Fibroblast of the aortic adventitia (primary cell): ENCODE measurements at places on chromosomes 3 and 15.

DNA sequence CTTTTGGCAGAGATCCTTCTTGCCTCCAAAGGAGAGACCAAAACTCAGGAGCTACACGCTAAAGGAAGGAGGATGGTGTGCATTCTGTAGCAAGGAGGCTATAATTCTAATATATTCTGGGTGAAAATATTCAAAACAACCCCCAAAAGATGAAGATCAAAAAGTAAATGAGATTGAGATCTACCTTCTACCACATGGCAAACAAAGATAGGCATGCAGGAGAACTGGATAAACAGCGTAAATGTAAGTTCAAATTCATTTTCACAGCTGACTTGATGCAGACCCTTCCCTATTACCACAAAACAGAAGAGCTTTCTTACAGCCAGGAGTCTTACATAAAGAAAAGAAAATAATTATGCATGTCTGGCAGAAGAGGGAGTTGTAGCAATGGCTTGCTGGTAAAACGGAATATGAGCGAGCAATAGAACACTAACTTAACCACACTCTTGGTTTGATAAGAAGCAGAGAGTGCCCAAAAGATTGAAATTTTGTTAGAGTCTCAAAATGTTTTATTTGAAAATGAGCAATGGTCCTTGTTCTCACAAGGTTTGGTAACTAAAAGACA lies 272.7 kb downstream of the MECOM start:
- DNase-seq, result peak; percentile 64

DNA sequence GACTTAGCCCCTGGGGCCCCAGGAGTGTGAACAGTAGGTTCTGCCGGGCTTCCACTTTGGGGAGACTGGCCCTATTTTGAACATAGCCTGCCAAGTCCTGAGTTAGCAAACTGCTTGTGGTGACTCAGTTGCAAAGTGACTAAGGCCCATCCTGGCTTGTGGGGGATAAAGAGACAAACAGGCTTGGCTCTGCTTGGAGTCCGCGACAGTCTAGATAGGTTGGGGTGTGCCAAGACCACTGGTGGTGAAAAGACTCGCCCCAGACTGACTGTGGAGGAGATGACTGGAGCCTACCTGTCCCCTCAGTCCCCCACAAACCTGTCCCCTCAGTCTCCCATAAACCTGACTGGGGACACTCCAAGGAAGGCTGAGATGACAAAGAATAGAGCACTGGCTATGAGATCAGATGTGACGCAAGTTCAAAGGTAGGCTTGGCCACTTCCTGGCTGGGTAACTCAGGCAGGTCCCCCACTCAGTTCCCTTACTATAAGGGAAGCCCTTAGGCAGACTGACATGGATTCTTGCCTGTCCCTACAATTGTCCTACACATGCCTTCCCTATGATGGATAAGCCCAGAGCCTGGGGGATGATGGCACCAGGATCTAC lies 4.3 kb downstream of the DNASE1L3 start:
- DNase-seq, result peak; percentile 55

- peak; percentile 39 for DNase-seq
These were observed 673.4 kb downstream of the MECOM start for GRCh38 chr3:168990134-168990533.

DNA sequence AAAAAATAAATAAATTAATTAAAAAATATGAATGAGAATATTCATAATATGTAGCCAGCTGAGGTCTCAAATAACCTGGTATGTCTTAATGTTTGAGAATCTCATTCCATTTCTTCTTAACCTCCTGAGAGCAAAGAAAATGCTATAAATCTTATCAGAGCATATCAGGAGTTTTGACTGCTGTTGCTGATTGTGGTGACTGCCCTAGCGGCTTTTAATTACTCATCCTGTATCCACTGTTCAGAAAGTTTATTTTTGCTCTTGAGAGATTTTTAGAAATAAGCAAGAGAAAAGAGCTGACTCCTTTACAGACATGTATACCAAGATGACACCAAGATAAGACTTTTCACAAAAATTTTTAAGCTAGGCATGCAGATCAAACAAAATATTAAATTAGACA lies 454.8 kb upstream of the CBLB start:
- DNase-seq, result no peak

GRCh38 chr15:101264011-101264410 lies 12.2 kb upstream of the CHSY1 start:
- DNase-seq, result no peak

DNA sequence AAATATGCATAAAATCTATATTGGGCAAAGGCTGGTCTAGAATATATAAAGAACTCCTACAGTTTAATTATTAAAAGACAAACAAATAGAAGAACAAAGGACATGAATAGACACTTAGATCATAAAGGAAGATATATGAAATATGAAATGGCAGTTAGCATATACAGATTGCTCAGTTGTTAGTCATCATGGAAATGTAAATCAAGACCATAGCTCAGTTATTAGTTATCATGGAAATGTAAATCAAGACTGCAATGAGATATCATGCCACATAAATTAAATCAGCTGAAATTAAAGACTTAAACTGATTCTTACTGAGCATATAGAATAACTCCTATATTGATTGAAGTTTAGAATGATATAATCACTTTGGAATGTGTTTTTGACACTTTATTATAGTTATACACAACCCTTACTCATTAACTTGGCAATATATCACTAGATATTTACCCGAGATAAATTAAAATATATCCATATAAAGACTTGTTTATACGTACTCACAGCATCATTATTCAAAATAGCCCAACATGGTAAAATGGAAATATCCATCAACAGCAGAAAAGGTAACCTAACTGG lies 45.2 kb upstream of the GOLGA8B start:
- no peak for DNase-seq

GRCh38 chr3:155889952-155890351 lies 19.5 kb downstream of the GMPS start:
- no peak for DNase-seq

DNA sequence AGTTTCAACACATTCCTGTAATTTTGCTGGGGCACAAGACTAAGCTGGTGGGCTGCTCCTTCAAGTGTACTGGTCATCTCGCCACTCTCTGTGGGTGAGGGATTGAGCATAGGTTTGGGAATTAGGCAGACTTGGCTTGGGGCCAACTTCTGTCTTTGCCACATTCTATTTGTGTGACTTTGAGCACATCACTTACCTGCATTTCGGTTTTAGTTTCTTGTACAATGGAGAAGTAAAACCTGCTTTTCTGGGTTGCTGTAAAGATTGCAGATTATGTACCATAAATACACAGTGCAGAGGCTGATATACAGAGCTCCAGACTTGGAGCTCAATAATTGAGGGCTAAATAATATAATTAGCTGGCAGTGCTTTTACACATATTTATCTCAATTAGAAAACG lies 162.1 kb downstream of the C3orf38 start:
- no peak for DNase-seq

- DNase-seq, result no peak
These were observed 135.8 kb upstream of the ABHD17C start for GRCh38 chr15:80559320-80559693.

DNA sequence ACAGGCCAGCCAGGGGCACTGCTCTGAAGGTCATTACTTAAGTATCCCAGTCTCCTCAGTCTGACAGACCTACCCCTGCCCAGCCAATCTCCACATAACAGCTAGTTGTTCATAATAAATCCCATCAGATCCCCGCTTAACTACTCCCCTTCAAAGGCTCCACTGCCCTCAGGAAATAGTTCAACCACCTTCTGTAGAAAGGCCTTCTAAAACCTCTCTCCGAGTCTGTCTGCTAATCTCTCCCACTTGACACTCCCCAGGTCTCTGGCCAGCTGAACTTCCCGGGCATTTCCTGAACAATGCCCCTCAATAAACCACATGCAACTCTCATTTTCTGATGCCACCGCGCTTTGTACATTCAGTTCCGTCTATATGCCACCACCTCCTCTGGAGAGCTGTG lies 6.0 kb downstream of the PRC1 start:
- DNase-seq, result peak; percentile 12

GRCh38 chr3:138384531-138384930 lies 36.2 kb downstream of the MRAS start:
- no peak for DNase-seq

DNA sequence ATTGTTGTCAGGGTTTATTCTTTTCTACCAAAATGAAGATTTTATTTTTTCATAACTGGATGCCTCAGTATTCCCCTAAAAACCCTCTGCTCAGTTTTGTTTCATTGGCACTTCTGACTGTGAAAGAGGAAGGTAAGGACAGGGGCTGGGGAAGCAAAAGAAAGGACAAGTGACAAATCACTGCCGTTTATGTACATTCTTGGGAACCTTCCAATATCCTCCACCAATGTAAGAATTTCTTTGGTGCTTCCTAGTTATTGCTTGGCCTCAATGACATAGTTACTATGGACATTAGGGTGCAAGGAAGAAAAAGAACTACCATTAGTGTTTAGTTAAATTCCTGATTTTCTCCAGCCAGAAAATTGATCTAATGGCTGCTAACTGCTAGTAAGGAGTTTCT lies 131.0 kb upstream of the C15orf61 start:
- no peak for DNase-seq

DNA sequence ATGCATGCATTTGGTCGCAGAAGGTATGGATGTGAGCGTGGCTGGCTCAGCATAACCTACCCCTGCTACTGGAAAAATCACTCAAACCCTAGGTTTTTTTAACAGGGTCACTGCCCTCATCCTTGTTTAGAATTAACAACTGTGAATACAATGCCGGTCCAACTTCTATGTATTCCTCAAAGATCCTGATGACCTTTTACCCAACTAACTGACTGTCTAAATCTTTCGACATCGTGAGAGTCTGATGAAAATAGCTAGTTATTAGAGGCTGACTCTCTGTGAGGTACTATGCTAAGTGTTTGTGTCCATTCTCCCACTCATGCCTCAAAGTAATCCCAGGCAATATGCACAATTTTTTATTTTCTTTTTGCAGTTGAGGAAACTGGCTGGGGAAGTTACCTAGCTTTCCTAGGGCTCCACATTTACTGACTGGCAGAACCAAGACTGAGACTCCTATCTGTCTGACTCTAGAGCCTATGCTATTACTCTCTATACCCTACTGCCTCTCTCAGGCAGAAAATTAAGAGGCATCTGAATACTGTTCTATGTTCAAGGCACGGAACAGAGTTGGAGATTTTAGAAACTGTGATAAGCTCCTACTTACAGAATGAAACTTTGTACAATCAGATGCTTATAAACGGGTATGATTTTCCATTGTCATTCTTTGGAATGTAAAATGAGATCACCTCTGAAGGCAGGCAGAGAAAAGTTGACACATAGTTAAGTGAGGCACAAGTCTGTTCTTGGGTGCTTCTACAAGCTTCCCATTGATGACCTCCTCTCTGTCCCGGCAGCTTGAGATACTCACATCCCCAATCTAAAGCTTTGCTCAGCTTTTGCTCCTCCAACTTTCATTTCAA lies 56.4 kb downstream of the FILIP1L start:
- DNase-seq, result peak; percentile 44

DNA sequence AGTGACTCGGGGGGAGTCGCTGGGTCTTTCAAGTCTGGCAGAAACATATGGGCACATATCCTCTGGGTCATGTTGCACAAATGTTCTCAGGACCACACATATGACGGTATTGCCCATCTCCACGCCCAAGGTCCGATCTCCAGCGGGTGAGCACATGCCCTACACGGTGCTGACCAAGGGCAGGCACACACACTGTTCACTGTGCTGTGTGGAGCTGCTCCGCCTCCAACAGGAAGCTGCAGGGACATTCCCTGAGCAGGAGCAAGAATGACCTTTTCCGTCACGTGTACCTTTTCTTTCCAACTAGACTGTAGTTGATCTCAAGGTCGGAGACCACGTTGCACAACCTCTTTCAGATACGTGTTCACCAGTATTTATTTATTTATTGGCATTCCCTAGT lies 41.7 kb upstream of the B3GNT5 start:
- no peak for DNase-seq

DNA sequence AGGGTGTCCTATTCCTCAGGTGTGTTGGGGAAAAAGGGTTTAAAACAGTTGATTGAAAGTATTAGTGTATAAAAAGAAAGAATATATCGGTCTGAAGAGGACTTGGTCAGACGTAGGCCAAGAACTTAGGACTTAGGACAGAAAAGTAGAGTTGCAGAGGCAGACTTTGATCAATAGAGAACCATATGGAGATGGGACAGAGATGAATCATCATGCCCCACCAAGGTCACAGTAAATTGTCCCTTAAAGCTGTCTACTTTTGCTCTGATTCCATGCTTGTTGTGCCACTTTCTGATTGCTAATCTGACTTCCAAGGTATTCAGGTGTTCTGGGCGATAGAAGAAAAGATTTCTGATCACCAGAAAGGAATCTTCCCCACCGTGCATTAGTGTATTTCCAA lies 52.9 kb upstream of the ZDHHC23 start:
- DNase-seq, result no peak

DNA sequence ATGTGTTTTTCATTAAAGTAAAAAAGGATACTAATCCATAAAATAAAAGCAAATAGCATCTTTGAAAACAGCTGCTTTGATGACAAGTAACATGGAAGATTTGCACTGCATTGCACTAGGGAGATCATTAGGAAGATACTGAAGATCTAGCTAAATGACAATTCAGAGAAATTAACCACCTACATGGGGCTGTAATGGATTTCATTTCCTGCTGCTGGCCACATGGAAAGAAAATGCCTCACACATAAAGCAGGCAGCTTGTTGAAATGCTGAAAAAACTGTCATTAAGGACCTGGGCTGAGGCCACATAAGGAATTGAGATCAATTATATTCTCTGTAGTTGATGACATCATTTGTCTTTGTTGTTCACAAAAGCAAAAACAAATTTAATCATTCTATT lies 94.1 kb downstream of the PYDC2 start:
- no peak for DNase-seq

GRCh38 chr3:145854499-145854898 lies 306.5 kb downstream of the PLOD2 start:
- DNase-seq, result no peak

GRCh38 chr3:184157206-184157605 lies 2.0 kb downstream of the DVL3 start:
- DNase-seq, result no peak

- no peak for DNase-seq
These were observed 28.9 kb upstream of the BHLHE40 start for GRCh38 chr3:4950351-4950784.

GRCh38 chr3:46903341-46904302 lies 26.1 kb downstream of the PTH1R start:
- peak; percentile 12 for DNase-seq

DNA sequence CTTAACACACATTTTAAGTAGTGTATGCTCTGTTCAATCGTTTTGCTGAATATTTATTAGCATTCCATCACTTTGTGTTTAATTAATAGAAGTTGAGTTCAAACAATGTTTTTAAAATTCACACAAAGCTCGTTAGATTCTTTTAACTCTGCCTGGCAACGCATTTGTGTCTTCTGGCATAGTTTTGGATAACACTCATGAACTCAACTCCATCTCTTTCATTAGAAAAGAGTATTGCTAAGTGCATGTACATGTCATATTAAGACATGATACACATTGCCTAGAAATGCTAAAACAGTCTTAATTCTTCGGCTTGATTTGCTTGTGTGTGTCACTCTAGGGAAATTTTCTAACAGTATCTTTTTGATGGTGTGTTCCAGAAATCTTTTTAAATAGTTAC lies 15.7 kb downstream of the TSC22D2 start:
- DNase-seq, result no peak

DNA sequence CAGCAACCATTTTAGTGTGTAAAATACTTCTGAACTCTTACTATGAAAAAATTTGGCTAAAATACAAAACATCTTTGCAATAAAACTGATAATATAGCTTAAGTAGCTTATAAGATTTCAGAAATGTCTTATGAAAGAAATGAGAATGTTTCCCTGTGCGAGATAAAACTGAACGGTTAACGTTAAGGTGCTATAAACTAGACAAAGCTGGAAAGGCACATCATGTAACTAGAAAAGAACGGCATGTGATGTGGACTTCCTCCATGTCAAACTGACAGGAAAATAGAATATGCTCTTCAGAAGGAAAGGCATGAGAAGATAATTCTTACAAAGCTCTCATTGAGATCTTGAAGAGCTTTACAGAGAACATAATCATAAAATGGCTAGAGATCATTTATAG lies 36.5 kb downstream of the NCK1 start:
- DNase-seq, result no peak
